ENCODE measurements at places on chromosomes 1 and 21. TPM values are rescaled to one million over a fixed set of nuclear protein-coding genes. Genes with fewer than 3 reads are reported as not detected.

Gene ROR1
- total RNA-seq: 28.3 TPM

Gene GUCA2A
- total RNA-seq: 6.5 TPM

Gene SMIM1
- total RNA-seq: 33.6 TPM

Gene PRAMEF9
- total RNA-seq: not detected

Gene GOLT1A
- total RNA-seq: 13.6 TPM

Gene CBR3
- total RNA-seq: 0.12 TPM

Gene SEMA4A
- 1.4 TPM for total RNA-seq

Gene SPRR2A
- not detected for total RNA-seq

- peak; percentile 92 for DNase-seq
Measured at GRCh38 chr1:212488436-212489283, 55.9 kb downstream of the NENF start.

DNA sequence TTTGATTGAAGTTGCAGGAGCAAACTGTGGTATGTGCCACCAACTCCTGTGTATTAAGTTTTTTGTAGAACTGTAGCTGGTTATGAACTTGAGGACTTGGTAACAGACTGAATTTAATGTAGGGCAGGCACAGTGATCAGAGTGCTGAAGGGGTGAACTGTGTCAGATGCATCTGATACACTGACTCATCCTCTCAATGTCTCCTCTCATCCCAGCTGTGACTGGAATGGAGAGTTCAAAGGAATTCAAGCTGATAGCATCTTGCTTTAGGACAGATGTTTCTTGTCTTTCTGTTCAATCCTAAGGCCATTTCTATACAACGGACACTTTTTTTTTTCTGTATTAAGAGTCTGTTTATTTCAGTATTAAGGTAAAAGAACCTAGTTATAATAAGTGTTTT, 25.0 kb upstream of the GBP1 start:
- DNase-seq: no peak

DNA sequence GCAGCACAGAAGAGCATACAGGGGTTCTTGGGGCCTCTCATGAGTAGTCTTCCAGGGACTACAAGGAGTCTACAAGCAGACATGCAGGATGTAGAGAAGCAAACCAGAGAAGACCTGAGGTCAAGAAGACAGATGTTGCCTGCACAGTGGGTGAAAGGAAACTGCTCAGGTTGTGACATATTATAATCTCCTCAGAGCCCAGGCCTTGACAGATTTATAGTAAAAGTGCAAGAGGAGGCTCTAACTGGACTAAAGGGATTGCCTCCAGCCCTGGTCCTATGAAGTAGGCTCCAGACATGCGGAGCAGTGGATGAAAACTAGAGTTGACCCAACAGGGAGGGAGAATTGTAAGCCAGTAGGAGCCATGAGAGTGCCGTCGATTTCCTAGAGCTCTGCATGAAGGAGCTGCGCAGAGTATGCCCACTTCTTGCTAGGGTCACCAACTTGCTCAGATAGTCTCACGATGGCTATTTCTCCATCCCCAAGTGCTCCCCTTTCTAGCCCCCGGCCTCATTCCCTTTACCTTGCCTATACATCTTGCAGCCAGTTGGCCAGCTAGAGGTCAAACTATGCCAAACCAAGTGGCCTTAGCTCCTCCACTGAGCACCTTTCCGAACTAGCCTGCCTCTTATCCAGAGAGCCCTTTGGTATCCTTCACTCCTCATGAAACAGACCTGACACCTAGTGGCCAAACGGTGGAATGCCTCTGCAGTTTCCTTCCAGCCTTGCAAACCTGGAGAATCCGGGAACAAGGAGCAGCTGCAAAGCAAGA, 36.2 kb upstream of the IPO9 start:
- peak; percentile 88 for DNase-seq

GRCh38 chr21:43835050-43835449, 30.0 kb upstream of the AGPAT3 start:
- DNase-seq: no peak

DNA sequence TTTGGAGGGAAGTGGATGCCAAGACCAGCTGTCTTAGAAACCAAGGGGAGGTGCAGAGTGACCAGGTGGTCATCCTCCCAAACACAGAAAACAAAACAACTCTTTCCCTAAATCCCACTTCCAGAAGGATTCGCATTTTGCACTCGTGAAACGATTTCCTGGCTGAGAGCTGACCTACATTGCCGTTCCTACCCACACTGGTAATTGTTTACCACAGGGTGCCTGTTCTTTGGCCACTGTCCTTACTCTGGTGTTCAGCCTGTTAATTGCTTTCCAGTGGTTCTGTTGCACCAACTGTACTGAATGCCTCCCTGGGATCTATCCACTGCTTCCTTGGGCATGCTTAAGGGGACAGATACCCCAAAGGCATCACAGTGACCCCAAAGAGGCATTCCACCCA, 23.2 kb upstream of the PLA2G2C start:
- DNase-seq: no peak

- no peak for DNase-seq
Measured at GRCh38 chr1:230216896-230217295, 149.9 kb downstream of the GALNT2 start.

DNA sequence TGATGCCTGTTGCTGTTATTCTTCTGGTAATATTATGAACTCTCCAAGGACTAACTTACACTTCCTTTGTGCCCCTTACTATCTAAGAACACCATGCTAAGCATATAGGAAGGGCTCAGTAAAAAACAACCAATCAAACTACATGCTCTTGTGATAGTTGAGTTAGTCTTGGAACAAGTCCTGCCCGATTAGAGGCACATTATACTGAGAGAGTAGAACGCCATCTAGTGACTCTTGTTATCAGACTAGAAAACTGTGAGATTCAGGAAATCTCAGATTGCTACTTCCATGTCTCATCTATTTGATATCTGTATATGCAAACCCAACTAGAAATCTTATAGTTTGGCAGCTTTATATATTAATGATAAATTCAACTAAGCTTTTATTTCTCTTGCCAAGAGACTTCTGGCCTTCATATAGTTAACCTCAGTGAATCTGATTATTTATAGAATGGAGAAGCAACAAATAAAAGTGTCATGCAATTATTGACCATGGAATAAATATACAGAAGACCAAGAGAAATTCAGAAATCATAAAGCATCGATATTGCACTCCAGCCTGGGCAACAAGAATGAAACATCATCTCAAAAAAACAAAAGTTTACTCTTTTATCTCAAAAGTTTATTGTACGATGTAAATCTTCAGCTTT, 7.8 kb upstream of the SRRM1 start:
- DNase-seq: peak; percentile 77

GRCh38 chr1:151868486-151868885, 15.0 kb upstream of the THEM5 start:
- no peak for DNase-seq

DNA sequence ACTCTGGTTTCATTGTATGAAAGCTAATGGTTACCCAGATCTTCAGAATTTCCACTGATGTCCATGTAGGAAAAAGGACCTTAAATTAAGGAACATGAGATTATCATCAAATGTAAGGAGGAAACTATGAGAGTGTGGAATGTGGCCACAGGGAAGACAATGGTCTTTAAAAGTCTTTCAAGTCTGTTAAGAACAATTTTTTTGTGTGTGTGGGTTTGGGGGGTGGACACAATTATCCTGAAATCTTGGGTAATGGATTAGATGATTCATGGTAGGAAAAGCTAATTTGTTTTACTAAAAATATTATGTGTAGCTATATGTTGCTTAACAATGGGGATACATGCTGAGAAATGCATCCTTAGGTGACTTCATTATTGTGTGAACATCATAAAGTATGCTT, 72.9 kb downstream of the PLA2G4A start:
- DNase-seq: no peak

- DNase-seq: no peak
Measured at GRCh38 chr21:41620541-41620940, 112.6 kb upstream of the TMPRSS2 start.

DNA sequence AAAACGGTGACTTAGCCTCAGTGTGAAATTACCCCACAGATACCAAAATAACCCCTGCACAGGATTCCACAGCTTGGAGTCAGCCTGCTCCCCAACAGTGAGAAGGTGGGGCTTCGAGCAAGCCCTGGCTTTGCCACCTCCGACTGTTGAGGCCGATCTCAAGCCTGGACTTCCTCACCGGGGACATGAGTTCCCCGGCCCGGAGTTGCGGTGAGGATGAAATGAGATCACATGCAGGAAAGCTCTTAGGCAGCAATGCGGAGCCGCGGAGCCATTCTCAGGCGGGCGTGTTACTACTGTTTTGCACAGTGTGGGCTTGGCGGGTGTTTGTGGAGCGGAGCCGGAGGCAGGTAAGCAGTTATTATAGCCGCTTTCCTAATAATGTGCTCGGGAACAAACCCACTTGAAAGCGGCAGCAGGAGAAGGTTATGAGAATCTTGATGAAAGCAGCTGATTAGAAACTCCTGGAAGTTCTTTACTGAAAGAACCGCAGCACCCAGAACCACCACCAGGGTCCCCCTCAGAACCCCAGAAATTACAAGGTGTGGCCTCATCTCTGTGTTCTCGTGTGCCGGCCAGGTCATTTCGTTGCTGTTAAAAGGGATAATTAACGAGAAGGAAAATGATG, 3.9 kb upstream of the CLSTN1 start:
- no peak for DNase-seq

GRCh38 chr1:11518791-11519628, 40.1 kb downstream of the DISP3 start:
- no peak for DNase-seq

DNA sequence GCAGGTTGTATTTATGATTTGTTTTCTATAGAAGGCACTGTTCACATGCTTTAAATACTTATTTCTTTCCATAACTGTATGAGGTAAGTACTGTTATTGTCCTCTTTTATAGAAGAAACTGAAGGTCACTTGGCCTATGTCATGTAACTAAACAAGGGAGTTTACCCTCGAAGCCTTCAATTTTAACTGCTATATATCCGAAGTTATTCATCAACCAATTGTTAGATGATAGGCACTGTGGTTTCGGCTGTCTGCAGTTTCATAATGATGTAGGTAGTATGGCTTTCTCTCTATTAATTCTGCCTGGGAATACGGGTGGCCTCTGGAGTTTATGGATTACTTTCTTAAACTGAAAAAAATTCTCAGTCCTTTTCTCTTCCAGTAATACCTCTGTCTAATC, 413.3 kb upstream of the ADGRL2 start:
- DNase-seq: no peak

DNA sequence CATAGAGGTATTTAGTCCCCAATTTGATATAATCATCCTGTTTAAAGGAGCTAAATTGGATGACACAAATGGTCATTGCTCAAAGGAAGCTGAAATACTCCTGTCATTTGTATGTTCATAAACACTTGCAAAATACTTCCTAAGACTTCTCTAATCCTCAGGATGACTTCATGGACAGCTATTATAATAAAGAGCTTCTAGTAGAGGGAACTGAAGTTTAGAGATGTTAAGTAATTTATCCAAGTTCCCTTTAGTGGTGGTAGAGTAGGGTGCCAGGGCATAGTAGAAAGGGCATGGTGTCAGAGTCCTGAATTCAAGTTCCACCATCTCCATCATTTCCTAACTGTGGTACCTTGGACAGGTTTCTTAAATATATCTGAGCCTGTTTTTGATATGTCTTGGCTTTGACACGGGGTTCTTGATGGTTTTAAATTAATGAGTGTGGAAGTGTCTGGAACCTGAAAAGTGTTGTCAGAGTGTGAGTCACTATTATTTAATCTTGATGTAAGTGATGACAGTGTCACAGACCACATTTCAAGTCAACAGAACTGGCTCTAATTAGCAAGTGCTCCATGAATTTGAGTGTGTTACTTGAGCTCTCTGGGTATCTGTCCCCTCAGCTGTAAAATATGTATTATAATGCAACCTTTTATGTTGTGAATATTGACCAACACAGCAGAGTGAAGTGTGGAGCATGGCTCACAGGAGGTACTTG, 12.1 kb upstream of the GBP6 start:
- DNase-seq: no peak

- no peak for DNase-seq
Measured at GRCh38 chr1:25068316-25068715, 138.2 kb upstream of the RUNX3 start.

DNA sequence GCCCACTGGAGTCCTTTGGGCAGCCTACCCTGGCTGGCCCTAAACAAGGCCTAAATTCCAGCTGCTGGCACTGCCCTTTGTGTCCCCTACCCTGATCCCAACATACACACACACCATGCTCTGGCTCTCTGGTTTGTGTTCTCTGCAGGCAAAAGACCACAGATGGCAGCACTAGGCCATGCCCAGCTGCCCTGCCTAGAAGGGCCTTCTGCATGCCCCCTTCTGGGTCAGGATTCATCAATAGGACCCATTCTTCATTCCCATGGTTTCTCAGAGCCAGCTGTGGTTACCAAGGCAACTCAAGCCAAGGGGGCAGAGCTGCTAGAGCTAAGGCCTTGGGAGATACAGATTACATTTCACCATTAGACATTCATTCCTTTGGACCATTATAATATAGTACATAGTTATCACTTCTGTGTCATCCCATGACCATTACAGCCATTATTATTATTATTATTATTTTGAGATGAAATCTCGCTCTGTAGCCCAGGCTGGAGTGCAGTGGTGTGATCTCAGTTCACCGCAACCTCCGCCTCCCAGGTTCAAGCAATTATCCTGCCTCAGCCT, 17.5 kb downstream of the ASAP3 start:
- DNase-seq: no peak

- DNase-seq: peak; percentile 70
Measured at GRCh38 chr1:153677718-153678518, 570 bp upstream of the NPR1 start.

- DNase-seq: peak; percentile 72
Measured at GRCh38 chr1:44377925-44378784, 23.1 kb upstream of the ERI3 start.

- DNase-seq: no peak
Measured at GRCh38 chr1:20047096-20047495, 22.9 kb upstream of the PLA2G5 start.

All from hepatocyte (in vitro differentiated cells).